ENCODE measurements at places on chromosomes 5 and 9.

DNA sequence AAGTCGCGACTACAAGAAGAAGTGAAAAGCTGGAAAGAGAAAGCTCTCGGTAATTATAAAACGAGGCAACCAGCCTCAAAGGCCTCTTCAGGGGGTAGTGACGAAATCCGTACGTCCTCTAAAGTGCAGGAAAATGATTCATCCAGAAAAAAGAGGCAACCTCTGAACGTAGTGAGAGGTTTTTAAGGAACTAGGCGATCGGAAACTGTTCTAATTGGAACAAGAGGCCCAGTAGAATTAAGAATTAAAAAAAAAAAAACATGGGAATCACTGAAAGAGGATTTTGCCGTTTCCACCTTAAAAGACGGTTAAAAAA is 1.0 kb downstream of the CSNK1A1 start:
- no peak for DNase-seq

DNA sequence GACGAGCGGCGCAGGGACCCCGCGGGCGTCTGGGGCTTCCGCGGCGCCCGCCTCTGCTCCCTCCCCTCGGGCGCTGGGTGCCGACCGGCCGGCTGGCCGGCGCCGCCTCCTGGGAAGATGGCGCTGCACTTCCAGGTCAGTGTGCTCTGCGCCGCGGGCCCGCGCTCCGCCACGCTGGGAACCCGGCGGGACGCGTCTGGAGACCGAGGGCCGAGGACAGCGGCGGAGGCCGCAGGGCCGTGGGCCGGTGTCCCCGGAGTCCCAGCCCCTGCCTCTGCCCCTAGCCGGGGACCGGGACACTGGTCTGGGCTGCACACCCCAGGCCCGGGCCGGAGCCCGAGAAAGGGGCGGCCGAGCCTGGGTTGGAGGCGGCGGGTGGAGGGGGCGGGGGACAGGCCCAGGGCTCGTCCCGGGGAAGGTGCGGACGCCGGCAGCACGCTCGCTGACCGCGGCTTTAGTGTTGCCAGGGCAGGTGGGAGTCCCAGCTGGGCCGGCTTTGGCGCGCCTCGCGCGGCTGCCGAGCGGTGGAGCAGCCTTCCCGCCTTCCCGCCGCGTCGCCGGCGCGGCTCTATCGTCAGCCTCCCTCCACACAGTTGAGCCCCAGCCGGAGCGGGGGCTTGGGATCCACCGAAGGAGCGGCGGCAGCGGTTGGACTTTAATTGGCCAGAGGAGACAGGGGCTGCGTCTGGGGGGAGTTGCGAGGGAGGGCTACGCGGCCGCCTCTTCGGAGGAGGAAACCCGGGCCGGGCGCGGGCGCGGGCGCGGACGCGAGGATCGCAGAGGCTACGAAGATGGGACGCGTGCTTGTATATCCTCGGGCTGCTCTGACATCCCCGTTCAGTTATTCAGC is at the start of gene RANBP17:
Gene RANBP17 (plus strand): TSS at position 102 of the 850 bp plus-strand sequence.
- no peak for DNase-seq

DNA sequence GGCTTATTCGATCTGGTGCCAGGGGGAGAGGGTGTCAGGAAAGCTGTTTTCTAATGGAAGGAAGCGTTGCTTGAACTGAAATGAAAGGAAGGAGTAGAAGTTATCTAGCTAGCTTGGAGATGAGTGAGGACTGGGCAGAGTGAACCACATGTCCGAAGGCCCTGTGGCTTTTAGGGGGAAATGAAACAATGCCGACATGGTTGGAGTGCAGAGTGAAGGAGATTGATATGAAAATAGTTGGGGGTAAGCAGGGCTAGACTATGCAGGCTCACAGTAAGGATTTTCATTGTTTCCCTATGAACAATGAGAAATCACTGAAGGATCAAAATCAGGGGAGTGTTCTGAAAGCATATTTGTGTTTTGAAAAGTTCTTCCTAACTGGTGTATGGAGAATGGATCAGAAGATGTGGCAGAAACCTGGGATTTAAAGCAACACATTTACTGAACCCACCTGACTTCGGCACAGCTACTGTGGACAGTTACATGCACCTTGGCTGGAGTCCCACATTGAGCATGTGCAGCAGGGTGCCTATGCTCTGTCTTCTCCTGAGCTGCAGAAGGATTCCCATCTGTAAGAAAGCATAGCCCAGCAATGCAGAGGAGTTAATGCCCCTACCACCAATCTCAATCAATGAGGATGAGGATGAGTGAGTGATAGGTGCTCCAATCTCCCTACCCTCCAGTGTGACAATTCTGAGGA is 144.4 kb upstream of the TBCA start:
- no peak for DNase-seq

DNA sequence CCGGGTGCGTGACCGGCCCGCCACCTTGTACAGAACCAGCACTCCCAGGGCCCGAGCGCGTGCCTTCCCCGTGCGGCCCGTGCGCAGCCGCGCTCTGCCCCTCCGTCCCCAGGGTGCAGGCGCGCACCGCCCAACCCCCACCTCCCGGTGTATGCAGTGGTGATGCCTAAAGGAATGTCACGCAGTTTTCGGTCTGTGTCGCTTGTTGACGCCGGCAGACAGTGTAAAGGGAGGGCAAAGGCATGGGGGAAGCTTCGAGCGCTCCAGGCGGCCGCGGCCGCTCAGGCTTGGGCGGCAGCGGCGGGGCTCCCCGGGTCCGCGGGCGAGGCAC is 1.3 kb downstream of the LRRC26 start:
- no peak for DNase-seq

DNA sequence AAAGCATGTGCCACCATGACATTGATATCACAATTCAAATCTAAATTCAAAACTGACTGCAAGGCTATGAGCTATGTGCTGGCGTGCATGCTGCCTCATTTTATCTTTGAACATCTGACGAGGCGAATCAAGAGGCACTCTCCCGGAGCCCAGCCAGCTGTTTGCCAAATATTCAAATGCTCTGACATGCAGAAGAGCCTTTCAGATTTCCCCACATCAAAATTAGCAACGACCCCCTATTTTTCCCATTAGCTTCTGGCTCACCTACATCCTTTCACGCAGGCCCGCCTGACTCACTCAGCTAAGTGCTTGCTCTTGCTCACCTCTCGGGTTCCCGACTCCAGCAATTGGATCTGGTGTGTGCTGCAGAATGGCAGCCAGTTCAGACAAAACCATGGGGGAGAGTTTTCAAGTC is 159.0 kb downstream of the NR2F1-AS1 start:
- DNase-seq, result no peak

- no peak for DNase-seq
Observed at GRCh38 chr5:60297658-60298057, 402.3 kb downstream of the DEPDC1B start.

- DNase-seq, result no peak
Observed at GRCh38 chr5:34977934-34978613, 48.7 kb downstream of the DNAJC21 start.

- DNase-seq, result no peak
Observed at GRCh38 chr5:115859378-115859777, 17.6 kb downstream of the AP3S1 start.

GRCh38 chr5:83837265-83837907 is 116.7 kb upstream of the HAPLN1 start:
- no peak for DNase-seq

DNA sequence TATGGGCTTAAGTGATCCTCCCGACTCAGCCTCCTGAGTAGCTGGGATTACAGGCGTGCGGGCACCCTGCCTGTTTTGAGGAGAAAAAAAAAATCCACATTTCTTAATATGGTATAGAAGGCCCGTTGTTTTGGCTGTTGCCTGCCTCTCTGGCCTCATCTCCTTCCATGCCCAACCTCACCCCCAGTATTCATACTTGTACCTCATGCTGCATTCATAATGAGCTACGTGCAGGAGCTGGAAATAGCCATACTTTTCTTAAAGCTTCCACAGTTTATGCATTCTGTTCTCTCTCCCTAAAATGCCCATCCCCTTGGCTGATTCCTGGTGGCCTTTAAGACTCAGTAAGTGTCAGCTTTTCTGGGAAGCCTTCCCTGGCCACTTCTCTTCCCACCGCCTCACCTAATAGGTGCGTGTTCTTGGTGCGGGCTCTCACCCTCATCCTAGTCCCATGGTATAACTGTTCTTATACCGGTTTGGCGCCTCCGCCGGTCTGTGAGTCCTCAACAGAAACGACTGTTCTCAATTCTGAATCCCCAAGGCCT is 2.1 kb upstream of the TPM2 start:
- DNase-seq, result no peak

- no peak for DNase-seq
Observed at GRCh38 chr5:95983509-95983908, 21.9 kb upstream of the ELL2 start.

- no peak for DNase-seq
Observed at GRCh38 chr9:78300209-78300608, 3.3 kb downstream of the PSAT1 start.

DNA sequence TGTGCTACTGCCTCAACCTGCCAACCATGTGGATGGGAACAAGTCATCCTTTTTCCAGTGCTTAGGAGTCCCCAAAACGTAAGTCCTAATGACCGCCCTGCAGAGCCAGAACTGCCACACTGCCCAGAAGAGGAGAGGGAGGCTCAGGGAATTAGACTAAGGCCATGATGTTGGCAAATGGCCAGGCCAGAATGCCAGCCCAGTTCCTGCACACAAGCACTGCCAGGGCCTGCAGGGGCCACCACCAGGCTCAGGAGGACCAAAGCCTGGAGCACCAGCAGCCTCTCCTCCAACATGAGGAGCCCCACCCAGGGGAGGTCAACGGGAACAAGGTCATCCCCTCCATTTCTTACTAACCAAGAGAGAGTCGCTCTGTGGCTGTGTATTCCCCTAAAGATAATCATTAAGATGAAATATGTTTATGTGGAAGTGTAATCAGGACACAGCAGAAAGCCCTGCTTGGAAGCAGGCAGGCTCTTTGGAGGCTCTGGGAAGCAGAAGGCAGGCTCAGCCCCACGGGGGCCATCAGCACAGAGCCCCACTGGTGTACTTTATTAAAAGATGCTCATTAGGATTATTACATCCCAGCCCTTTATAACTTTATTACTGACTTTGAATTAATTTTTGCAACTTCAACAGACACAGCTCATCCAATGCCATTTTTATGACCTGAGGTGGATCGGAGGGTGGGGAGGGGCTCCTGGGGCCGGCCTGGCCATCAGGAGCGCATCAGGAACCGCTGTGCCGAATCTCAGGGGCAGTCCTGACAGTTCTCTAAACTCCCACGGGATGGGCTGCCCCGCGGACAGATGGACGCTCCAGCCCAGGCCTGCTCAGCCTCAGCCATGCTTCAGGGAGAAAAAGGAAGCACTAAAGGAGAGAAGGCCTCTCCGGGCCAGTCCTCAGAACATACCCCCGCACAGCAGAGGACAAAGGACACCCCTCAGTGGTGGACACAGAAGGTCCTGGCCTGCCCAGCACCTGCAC is 127.0 kb downstream of the ADAMTS2 start:
- no peak for DNase-seq

GRCh38 chr9:69364510-69365150 is 39.6 kb downstream of the ENTREP1 start:
- DNase-seq, result no peak

- DNase-seq, result no peak
Observed at GRCh38 chr9:127523312-127523851, 72.1 kb downstream of the LRSAM1 start.

- DNase-seq, result no peak
Observed at GRCh38 chr9:135958485-135958884, 2.7 kb downstream of the UBAC1 start.

- no peak for DNase-seq
Observed at GRCh38 chr5:3858524-3858923, 262.9 kb downstream of the IRX1 start.

GRCh38 chr5:13976867-13977830 is 32.7 kb upstream of the DNAH5 start:
- DNase-seq, result no peak

- no peak for DNase-seq
Observed at GRCh38 chr9:104826079-104826775, 62.3 kb downstream of the NIPSNAP3B start.

DNA sequence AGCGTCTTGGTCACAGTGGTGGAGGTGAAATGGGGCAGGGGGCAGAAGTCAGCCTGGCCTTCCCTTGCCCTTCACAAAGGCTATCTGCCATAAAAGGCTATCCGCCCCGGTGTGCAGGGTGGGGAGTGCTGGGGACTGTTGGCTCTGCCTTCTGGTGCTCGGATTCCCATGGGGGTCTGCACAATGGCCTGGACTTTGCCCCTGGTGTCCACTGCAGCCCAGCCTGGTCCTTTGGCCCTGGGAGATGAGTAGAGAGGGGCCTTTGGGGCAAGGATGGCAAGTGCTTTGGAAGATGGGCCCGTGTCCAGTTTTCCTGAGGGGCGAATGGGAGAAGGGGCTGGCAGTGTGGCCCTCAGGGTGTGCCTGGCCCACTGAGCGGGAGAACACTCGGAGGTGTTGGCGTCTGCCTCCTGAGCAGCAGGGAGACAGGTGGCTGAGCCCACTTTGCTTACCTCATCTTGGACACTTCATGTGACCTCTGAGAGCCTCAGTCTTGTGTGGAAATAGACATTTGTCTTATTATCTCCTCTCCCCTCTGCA is 69.9 kb downstream of the HSPA4 start:
- DNase-seq, result no peak

GRCh38 chr9:92055624-92056023 is 59.6 kb downstream of the SPTLC1 start:
- no peak for DNase-seq

GRCh38 chr5:86125731-86126601 is 491.8 kb upstream of the COX7C start:
- no peak for DNase-seq

DNA sequence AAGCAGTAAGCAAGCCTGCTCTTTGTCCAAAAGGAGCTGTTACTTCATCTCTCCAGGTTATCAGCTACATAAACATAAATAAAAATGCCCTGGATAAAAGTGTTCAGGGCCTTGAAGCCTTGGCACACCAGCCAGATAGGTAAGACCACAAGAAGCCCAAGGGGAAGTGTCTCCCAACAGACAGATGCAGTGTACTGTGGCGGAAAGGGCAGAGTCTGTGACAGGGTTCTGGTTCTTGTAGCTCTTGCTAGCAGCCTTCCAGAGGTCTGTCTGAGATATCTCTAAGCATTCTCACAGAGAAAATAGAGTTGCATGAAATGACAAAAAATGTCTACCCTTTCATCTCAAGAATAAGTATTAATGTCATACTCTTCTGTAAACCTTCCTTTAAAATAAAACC is 30.1 kb downstream of the ISOC1 start:
- no peak for DNase-seq

- DNase-seq, result no peak
Observed at GRCh38 chr9:68669218-68669617, 35.8 kb upstream of the PIP5K1B start.
